Stimulated activated naive CD4-positive, alpha-beta T cell (primary cell): ENCODE measurements at places on chromosomes 4 and X.

DNA sequence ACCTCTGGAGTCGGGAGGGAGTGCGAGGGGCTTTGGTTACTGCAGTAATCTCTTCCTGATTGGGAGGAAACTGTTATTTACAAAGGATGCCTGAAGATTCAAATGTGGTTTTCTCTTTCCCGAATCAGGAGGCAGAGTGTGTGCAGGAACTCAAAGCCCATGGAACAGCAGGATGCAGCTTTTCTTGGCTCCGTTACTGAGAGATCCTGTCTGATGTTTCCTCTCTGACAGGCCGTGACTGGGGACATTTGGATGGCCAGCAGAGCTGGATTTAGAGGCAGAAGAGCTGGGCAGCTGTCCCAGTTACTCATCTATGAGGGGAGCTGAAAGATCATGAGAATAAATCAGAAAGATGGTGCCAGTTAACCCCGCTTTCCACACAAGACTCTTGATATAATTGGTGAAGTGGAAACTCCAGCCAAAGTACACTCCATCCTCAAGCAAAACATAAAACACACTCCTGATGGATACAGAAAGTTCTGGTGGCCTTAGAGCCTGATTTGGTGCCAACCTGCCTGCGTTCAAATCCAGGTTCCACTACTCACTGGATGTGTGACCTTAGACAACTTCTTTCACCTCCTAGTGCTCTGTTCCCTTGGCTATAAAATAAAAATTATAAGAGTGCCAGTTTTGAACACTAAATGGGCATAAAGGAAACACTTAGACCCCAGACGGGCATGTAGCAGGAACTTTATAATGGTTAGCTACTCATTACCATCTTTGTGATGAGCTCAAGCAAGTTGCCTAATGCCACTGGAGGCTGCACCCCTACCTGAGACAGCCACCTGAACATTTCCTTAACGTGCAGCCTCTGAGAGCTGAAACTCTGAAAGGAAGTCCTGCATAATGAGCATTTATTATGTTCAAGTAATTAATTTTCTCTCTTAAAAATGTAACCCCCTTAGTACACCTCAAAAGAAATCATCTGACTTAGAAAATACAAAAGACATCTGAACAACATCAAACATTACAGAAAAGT, 349.0 kb upstream of the GATB start:
- DNase-seq = no peak

- DNase-seq = no peak
These were observed 78.8 kb downstream of the CLDN22 start for GRCh38 chr4:183241322-183241640.

DNA sequence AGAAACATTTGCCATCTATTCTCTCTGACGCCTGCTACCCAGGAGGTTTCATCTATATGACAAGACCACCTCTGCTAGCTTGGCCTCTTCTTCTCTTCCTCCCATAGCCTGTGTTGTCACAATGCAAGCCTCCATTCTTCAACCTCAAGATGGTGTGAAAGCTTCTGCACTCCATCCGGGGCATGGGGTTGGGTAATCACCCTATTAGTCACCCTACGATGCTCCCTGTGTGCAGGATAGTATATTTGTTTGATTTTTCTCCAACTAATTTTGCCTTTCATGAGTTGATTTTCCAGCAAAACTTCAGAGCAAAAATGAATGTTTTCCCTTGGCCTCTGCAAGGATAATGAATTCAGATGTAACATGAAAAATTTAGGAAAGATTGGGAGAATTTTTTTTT, 128.0 kb upstream of the STS start:
- DNase-seq = no peak

DNA sequence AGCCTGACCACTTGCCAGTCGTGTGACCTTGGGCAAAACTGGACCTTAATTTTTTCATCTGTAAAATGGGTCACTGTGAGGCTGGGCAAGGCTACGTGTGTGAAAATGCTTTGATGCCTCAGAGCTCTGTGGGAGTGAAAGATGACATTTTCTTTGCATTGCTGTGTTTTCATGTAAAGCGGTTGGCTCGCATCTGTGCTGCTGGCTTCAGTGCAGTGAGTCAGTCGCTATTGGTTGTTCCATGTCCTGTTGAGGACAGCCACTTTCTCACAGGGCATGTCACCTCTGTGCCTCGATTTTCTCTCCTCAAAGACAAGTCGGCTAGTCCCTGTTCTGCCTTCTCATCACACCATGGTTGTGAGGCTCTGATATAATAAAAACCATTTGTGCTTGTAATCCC, 4.4 kb downstream of the MTMR1 start:
- no peak for DNase-seq

DNA sequence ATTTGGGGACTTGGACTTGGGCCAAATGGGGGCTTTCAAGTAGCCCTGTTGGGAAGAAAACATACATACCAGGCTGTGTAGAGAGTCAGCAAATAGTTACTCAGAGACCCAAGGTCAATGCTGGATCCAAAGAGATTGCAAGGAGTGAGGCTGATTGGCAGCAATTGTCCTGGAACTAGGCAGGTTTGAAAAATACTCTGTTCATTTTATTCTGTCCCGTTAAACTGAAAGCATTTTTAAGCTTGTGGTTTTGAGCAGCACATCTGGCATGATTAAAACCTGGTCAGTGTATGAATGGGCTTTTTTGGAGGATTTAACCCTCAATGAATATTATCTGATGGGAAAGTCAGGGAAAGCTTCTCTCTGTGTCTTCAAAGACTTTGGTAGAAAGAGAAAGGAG, 294.3 kb upstream of the BOD1L1 start:
- no peak for DNase-seq

DNA sequence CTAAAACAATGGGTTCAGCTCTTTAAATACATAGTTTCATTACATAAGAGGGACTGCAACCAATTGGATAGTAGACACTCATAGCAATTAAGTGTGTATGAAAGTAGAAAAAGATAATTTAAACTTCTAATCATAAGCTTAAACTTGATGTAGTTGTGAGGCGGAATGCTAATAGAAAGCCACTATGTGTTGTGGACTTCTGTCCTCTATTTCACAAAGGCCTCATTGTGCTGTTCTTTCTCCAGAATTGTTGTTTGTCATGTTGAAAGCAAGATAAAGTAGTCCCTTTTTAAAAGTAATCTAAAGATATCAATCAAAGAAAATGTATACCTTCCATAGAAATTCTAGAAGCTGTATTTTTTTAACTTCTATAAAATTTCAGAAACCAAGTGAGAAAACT, 329.4 kb downstream of the KLHL4 start:
- no peak for DNase-seq

DNA sequence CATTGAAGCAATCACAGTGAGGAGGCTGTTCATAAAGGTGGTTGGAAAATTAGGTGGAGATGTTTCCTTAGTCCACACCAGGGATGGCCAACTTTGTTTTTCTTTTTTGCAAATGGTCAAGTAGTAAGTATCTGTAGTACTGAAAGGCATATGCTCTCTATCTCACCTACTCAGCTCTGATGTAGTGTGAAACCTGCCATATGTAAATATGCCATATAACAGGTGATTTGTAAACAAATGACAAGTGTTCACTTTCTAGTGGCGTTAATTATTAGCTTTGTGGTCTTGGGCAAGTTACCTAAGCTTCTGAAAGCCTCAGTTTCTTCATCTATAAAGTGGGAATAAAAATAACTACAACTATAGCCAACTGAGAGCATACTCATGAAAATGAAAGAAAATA, 421.4 kb upstream of the LCORL start:
- no peak for DNase-seq

GRCh38 chrX:30219372-30219771, 4.0 kb downstream of the MAGEB2 start:
- DNase-seq = no peak

DNA sequence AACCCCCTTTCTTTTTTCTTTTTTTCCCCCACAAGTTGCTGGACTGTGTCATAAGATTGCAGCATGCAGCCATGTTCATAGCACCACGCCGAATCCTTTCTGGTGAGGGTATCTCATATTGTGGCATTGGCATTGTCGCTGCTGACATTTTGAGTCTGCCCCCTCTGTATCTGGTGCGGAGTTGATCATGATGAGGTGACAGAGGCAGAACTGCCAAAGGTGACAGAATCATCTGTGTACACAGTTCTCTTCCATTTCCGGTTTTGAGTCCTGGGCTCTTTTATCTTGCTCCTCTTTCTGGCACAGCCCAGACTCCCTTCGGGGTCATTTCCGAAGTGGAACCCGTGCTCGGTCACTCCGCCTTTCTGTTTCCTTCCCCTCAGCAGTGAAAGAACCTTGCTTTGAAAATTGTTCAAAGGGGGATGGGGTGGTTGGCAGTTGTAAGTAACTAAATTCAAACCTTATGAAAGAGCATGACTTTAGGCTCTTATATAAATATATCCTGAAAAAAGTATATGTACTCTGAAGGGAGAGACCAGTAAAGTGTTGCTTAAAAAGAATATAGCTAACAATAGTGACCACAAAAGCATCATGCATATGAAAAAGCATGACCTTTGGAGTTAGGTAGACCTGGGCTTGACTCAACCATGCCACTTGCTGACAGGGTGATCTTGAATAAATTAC, 55.0 kb upstream of the BMP2K start:
- peak; percentile 40 for DNase-seq

- DNase-seq = no peak
These were observed 200.6 kb downstream of the CHIC2 start for GRCh38 chr4:53863736-53864365.

DNA sequence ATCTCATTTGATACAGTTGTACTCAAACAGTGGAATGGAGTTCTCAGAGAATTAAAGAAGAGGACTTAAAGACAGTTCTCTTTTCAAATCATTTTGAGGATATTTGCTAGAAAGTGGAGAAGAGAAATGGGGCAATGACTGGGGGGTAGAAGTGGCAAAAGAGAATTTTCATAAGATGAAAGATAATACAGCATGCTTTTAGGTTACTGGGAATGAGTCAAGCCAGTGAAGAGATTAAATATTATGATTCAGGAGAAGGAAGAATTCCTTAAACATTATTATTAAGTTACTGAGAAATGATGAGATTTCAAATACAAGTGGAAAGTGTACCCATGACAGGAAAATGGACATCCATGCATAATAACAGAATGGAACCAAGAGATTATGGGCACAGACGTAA, 219.0 kb upstream of the DKK2 start:
- DNase-seq = no peak

- DNase-seq = no peak
These were observed 38.3 kb downstream of the RAPGEF2 start for GRCh38 chr4:159141193-159141592.

GRCh38 chr4:93767917-93768316, 60.6 kb upstream of the ATOH1 start:
- DNase-seq = no peak

- DNase-seq = no peak
These were observed 236.1 kb downstream of the SPRY1 start for GRCh38 chr4:123632693-123633030.

GRCh38 chrX:100381619-100382018, 28.5 kb downstream of the PCDH19 start:
- DNase-seq = no peak

GRCh38 chrX:112997991-112998390, 157.4 kb upstream of the AMOT start:
- no peak for DNase-seq

DNA sequence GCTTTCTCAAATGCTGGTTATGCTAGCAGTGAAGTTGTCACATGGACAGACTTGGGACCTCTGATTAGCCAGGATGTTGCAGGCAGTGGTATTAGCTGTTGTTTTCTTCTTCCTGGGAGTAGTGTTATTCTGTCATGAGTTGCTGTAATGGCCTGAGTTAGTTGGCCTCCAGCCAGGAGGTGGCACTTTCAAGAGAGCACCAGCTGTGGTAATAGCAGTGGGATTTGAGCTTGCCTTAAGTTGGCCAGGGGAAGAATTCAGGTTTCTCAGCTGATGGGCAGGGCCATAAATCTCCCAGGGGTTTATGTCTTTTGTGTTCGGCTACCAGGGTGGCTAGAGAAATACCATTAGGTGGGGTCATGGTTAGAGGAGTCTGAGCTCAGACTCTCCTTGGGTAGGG, 132.6 kb downstream of the GLUD2 start:
- DNase-seq = no peak

DNA sequence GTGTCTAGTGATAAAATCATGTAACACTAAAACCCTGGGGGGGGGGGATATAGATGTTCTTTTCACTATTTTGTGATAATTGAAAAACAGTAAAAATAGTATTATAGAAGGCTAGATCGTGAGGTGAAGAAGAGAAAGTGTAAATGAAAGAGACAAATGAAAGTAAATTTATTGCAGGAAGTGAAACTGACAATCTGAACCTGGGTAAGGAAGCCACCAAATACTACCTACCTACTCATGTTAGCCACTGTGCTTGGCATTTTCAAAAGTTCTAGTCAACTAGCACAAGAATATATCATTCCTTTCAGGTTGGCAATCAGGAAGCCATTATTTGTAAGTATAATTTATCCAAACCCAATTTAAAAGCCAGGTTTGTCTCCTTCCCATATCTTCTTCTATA, 1366.1 kb downstream of the FAM133A start:
- no peak for DNase-seq

- DNase-seq = no peak
These were observed 1.8 kb downstream of the TMEM35A start for GRCh38 chrX:101080326-101081124.

GRCh38 chrX:152735860-152736511, 2.4 kb downstream of the MAGEA12 start:
- DNase-seq = no peak

GRCh38 chr4:8280876-8281440, 11.4 kb downstream of the HTRA3 start:
- no peak for DNase-seq

DNA sequence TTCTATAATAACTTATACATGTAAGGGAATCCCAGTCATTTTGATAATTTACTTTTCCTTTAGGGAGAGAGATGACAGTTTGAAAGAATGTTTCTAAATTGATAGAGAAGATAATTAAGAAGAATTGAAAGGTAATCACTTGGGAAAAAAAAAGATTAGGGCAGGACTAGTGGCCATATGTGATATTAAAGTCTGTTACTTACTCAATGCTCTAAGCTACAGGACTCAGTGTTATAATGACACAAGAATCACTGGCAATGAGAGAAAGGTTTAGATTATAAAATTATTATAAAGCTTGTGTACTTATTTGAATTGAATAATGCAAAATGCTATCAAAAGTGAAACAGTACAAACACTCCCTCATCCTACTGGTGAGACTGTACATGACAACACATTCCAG, 265.3 kb downstream of the BANK1 start:
- DNase-seq = no peak

GRCh38 chr4:165201806-165202205, 5.6 kb upstream of the KLHL2 start:
- DNase-seq = no peak

GRCh38 chr4:53281438-53281837, 84.4 kb downstream of the SCFD2 start:
- DNase-seq = no peak

GRCh38 chr4:15240764-15241163, 187.1 kb upstream of the C1QTNF7 start:
- DNase-seq = no peak
